NCI-H2107 (cell line): ENCODE measurements at places on chromosomes 12 and 14.

DNA sequence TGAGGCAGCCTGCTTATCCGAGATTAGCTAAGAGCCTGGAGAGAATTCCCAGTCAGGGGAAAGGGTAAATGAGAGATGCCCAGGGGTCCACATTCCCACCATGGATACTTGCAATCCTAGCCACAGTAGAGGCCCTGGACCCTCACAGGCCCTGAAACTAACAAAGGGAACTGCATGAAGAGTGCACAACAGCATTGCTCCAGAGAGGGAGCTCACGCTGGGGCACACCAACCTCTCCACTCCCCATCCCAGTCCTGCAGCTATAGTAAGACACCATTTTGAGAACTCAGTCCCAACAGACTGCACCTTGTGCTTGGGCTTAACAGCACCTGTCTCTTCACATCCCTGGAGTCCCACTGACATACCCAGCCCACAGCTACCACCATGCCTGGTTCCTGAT is 30.5 kb downstream of the CEP83 start:
- no peak for DNase-seq

GRCh38 chr12:51238037-51238509 is 553 bp upstream of the DAZAP2 start:
- DNase-seq: no peak

DNA sequence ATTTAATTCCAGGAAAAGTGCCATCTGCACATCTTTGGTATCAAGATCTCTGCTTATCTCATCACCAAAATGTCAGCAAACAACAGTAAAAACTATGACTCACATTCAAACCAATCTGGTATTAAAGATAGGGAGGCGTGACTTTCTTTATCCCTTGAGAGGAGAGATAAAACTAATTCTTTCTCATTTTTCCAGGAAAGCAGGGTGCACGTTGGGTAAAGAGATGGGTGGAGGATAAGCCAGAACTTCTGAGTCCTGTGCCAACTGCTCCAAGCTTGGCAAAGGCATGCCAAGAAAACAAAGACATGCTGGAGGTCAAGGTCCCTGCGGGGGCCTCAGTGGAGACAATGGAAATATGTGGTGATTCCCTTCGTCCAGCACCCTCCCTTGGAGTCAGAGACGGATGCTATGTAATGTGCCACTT is 225.8 kb upstream of the PLXNC1 start:
- DNase-seq: no peak

- no peak for DNase-seq
These were observed 72.7 kb downstream of the NOVA1 start for GRCh38 chr14:26525085-26525484.

DNA sequence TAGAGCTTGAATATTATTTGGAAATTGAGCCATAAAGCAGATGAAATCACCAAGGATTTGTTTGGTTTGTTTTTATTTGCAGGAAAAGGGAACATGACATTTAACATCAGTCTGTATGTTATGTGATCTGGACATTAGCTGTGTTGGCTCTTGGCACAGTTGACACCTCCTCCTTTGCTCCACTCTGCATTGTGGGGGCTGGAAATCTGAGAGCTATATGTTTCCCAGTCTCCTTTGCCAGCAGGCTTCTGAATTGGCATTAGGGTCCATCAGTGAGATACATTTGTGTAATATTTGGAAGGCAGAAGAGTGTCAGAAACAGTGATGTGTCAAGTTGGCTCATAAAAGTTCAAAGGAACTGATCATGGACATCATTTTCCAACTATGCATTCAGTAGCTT is 322.1 kb upstream of the ATP2B1 start:
- no peak for DNase-seq

DNA sequence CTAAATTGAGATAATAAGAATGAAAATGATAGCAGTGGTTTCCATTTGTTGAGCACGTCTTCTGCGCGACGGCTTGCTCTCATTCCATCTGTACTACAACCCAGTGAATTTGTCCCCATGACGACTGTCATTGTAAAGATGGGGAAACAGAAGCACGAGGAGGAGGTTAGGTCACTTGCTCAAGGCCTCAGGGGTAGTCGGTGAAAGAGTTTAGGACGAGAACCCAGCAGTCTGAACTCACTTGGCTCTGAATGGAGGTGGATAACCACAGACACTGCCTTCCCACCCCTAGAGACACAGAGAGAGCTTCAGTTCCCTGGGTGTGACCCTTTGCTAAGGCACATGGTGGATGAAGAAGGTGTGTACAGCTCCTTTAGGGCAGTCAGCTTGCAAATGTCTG is 30.9 kb upstream of the PLEKHG3 start:
- DNase-seq: no peak

- no peak for DNase-seq
These were observed 9.0 kb upstream of the CCER1 start for GRCh38 chr12:90963946-90964345.

DNA sequence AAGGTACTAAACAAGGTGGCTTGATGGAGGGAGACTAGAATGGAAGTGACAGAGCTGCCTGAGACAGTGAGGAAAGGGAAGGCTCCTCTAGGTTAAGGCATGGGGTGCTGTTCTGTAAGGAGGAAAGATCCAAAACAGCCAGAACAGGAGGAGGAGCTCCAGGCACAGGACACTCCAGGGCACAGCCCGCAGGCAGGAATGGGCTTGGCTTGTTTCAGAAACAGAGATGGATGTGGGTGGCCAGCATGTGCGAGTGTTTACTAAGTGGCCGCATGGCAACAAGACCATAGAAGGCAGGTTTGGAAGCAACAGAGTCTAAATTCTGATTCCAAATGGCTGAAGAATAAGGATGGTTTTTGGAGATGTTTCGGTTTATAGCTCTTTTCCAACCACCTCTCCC is 889.1 kb downstream of the AACS start:
- no peak for DNase-seq

- DNase-seq: no peak
These were observed 95.6 kb downstream of the NCOR2 start for GRCh38 chr12:124471828-124472227.

- no peak for DNase-seq
These were observed 9.2 kb downstream of the PRPH start for GRCh38 chr12:49304161-49304560.

GRCh38 chr14:102508410-102508773 is 1.2 kb downstream of the ANKRD9 start:
- no peak for DNase-seq

DNA sequence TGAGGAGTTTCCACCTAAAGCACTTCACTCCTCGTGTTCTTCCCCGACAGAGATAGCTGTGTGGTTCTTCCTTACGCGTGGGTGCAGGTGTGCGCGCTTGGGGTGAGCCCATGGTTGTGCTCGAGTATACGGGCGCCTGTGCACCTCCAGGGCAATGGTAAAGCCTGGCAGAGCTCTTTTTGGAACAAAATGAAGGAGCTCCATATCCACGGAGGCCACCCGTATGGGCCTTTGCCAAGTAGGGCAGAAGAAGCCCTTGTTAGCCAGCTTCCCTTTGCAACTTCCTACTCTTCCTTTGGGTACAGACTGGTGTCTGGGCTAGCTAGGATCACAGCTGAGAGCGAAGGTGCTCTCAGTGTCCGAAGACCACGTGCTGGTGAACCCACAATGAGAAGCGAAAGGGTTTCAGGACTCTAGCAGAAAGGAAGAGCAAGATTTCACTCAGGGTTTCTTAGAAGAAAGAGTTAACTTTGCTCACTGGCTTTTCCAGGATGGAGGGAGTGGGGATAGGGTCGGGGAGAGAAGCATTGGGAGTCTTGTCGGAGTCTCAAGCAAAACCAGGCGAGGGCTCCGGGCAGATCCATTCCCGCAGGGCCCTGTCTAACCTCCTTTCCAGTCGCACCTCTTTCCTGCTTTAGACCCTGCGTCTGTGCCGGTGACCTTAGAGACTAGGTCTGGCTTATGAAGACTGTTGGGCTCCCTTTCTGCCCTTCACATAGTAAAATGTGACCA is 960 bp upstream of the LRFN5 start:
- peak; percentile 50 for DNase-seq

DNA sequence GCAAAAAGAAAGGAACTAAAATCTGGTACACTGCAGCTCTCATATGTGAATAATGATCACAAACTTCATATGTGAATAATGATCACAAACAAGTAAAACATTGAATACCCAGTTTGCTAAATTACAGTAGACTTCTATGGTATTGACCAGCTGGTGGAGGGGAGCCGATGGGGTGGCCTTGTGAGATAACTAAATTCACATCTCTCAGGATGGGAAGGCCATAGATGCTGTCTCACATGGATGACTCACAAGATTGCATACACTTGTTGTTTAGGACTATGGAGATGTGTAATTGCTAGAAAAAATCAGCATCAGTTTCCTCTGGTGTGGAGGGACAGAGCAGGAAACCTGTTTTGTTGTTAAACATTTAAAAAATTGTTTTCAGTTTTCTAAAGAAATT is 49.2 kb downstream of the ACACB start:
- DNase-seq: no peak

GRCh38 chr14:88727057-88727456 is 65.7 kb downstream of the EML5 start:
- DNase-seq: no peak

GRCh38 chr12:113347-113746 is 46.8 kb downstream of the IQSEC3 start:
- no peak for DNase-seq

DNA sequence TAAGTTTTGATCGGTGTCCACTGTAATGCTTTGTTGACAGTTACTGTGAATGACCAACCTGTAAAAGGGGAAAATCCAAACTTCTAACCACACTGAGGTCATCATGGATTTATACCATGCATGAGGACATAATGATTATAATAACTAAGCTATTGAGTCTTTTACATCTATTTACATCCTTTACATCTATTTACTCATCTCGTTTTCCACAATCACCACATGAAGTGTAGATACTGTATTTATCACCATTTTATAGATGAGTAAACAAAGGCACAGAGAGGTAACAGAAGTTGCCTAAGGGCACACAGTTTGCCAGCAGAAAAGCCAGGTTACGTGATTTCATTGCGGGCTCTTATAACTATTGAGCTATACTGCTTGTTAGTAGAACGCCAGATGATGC is 27.9 kb upstream of the EID3 start:
- no peak for DNase-seq
